ENCODE measurements at places on chromosomes 6 and 20.

- DNase-seq, result no peak
Observed at GRCh38 chr6:2047855-2048254, 197.6 kb downstream of the GMDS start.

DNA sequence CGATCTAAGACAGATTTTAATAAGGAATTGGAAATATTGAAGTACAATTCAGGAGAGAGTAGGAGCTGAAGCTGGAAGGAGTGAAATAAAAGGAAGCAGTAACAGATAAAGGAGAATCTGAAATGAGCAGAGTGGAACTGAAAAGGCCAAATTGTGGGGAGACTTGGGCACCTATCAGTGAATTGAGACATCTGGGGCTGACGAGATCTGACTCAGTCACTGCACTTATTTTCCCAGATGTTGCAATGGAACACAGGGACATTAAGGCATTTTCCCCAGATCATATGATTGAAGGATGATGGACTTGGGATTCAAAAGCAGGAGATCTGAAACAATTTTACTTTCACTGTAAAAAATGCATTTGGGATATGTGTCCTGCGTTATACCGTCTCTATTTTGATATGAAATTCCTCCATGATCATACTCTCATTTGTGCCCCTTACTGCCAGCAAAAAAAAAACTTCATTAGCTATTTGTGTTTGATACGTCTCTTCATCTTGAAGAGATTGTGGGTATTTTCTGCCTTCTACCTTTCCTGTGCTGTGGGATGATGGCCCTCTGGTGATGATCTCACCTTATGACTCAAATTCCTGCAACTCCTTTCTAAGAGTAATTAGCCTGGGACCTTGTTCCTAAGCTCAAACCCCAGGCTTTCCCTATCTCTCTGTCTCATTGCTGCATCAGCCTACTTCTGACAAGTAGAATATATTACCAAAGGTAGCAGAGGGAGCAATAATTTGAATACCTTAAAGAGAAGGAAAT is 278.5 kb upstream of the MAN1A1 start:
- DNase-seq, result no peak

DNA sequence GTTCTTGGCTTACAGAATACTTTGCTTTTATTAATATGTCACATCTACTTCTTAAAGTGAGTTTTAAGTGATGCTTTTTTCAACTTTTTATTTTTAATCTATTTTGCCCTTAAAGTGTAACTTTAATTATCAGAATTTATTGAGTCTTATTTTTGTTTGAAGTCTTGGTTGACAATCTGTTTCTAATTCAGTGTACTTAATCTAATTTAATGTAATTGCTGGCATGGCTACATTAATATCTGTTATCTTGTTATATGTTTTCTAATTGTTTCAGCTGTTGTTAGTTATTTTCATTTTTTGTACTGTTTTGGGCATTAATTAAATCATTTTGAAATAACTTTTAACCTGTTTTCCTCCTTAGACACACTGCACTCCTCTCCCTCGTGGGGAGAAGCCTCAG is 558.7 kb upstream of the EYS start:
- DNase-seq, result no peak

DNA sequence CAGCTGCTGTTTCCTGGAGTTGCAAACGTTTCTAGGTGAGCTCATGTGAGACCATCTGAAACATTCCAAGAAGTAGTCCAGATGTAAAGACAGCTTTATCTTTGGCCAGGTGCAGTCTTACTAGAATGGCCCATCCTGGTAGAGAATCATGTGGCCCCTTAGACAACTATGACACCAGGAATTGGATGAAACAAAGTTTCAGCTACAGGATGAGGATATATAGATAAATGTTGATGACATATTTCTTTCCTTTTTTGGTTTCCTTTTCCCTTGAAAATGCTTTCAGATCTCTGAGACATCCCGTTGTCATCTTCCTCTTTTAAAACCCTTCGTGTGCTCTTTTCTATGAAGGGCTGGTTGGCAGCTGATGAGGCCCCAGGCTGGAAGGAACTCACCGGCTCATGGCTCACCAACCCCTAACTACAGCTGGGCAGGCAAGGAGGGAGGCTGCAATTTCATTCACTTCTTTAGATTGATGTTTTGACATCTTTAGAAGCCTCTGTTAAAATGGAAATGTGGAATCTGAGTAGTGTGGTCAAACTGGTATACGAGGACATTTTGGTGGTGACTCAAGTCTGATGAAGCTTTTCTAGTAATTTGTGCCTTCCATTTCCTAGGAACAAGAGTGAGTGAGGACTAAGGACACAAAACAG is 167.9 kb upstream of the TNFAIP3 start:
- no peak for DNase-seq

DNA sequence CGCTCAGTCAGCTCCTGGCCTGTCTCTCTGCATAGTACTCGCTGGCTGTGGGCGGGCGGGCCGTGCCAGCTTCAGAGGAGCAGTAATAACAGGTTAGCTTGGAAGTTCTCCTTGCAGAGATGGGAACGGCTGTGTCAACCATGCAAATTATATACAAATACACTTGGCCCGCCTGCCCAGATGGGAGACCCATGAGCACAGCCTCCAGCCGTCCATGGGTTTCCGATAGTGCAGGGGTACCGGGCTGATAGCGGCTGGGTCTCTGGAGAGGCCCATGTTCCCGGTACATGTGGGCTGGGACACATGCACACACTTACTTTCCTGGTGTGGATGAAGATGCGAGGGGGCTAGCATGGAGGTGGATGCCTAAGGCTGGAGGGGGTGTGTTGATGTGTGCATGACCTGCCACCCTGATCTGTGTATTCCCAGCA is 12.8 kb upstream of the ZNF831 start:
- no peak for DNase-seq

DNA sequence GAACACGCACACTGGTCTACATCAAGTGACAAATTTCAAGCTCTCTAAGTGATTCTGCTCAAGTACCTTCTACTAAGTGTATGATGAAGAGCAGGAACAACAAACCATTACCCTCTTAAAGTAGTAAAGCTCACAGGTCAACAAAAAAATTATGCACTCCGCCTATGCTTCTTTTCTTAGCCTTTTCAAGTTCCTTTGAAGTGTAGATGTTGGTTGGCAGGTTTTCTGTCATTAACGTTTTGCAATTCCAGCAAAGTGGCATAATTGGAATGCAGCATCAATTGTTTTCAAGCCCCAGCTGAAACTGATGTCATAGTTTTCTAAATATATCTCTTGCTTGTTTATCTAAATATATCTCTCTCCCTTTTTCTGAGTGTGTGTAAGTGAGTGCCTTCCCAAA is 396.9 kb upstream of the EYS start:
- no peak for DNase-seq

GRCh38 chr6:50030777-50031562 is 9.2 kb upstream of the DEFB110 start:
- no peak for DNase-seq

DNA sequence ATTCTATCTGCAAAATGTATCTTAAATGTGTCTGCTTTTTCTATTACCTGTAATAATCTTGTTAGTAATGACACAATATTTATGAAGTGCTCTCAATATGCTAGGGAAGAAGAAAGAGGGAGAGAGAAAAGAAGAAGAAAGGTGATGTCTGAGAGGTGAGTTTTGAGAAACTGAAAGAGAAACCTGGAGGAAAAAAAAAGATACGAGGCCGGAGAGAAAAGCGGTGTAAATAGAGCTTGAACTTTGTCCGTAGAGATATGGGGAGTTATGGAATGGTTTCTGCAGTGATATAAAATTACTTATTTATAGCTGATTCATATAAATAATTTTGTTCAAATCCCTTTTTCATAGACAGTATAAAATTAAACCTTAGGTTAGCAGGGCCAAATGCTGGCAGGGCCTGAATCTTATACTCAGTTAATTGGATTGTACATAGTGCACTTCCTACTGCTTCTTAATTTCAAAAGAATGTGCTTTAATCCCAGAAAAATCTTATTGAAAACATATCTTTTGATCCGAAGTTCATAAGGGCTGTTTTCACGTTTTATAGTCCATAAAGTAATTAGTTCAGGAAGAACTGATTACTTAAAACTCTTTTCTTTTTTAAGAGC is 43.0 kb downstream of the MYB start:
- no peak for DNase-seq

DNA sequence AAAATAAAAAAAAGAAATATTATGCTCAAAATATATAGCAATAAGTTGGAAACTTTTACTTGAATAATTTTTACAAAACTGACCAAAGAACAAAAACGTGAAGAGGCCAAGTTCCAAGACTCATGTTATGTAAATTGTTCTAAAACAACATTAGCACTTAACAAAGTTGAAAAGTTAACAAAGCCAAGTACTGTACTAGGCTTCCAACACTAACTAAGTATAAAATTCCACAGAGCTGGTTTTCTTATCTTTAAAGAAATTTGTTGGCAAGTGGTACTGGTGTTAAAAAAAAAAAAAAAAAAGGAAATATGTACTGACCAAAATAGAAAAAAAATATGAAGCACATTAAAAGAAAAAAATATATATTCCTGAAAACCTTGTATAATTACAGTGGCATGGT is 127.8 kb downstream of the SLC16A10 start:
- no peak for DNase-seq

GRCh38 chr6:71531841-71532240 is 243.2 kb downstream of the OGFRL1 start:
- no peak for DNase-seq

GRCh38 chr6:98384334-98384733 is 450.0 kb upstream of the POU3F2 start:
- DNase-seq, result no peak

GRCh38 chr6:30556906-30557682 is at the start of gene PRR3:
PRR3 (plus strand) TSS chr6:30557295; CDS start chr6:30557345, 50 bp downstream.
- DNase-seq, result peak; percentile 71

GRCh38 chr20:53723621-53724020 is 130.0 kb upstream of the ZNF217 start:
- no peak for DNase-seq

GRCh38 chr6:153588330-153588729 is 450.7 kb upstream of the OPRM1 start:
- no peak for DNase-seq

DNA sequence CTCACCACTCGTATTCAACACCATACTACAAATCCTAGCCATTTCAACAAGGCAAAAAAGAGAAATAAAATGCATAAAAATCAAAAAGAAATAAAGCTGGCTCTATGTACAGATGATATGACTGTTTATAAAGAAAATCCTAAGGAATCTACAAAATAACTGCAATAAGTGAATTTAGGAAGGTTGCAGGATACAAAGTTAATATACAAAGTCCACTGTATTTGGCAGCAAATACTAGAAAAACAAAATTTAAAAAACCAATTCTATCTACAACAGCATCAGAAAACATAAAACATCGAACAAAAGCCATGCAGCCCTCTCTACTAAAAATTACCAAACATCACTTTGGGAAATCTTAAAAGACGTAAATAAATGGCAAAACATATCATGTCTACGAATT is 47.6 kb downstream of the RANBP9 start:
- DNase-seq, result no peak

DNA sequence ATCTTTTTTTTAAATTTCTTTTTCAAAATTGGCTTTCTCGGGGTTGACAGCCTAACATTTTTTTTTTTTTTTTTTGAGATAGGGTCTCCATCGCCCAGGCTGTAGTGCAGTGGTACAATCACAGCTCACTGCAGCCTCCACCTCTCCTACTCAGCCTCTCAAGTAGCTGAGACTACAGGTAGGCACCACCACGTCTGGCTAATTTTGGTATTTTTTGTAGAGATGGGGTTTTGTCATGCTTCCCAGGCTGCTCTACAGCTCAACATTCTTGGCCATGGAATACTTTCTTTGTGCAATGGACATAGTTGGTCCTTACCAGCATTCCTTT is 6.4 kb upstream of the CTNNBL1 start:
- no peak for DNase-seq

- no peak for DNase-seq
Observed at GRCh38 chr6:167795321-167795811, 31.3 kb upstream of the AFDN start.

GRCh38 chr20:50418890-50419642 is 91.1 kb upstream of the PTPN1 start:
- DNase-seq, result no peak

- DNase-seq, result no peak
Observed at GRCh38 chr6:64516393-64516792, 880.8 kb downstream of the PHF3 start.

GRCh38 chr20:8078528-8078914 is 53.5 kb upstream of the PLCB1 start:
- no peak for DNase-seq

DNA sequence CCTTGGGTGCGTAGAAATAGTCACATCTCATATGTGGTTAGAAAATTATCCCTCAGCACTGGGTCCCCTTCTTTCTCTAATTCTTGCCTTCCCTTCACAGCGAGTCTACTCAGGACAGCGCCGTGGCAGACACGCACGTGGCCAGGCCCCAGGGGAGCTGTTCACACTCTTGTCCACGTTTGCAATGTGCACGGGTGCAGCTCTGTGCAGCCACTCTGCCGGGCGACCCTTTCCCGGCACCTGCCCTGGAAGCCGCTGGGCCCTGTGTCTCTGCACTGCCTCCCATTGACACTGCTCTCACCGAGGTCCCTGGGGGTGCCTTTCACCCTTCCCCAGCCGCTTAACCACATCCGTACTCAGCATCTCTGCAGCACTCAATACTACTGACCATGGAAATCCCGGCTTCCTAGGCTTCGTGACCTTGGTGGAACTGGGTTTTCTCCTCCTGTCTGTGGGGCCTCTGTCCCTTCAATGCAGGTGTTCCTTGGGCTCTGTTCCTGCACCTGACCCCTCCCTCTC is 104.9 kb downstream of the DACT2 start:
- DNase-seq, result no peak

DNA sequence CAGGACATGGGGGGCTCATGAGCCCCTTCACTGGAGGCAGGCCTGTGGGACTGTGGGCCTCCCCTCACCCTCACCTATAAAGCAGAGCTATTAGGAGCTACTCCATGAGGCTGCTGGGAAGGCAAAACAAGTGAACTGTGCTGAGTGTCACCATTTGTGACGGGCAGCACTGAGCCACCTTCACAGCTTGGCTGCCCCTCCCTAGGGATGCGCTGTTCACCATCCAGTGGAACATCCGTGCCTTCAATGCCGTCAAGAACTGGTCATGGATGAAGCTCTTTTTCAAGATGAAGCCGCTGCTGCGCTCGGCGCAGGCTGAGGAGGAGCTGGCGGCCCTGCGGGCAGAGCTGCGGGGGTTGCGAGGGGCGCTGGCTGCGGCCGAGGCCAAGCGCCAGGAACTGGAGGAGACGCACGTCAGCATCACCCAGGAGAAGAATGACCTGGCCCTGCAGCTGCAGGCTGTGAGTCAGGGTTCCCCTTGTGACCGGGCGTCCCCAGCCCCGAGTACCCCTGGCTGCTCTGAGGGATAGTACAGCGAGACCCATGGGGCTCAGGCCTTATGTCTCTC is 38.4 kb downstream of the MYH7B start:
- DNase-seq, result no peak

DNA sequence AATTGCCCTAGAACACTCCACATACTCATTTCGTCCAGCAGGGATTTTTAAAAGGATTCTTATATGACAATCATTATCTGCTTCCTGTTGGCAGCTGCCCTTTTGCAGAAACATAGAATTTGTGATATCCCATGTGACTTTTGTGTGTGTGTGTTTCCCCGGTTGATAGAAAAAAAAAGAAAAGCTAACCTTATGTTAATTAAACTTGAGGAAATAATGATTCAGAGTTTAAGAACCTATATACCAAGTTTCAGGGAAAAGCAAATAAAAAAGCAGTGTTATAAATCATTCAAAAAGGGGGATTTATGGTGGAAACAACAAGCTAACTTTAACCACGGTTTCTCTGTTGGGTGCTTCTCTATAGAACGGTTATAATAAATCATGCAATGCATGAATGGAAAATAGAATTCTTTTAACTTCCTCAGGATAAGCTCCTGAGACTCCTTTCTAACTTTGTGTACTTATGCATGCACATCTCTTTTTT is 826.9 kb upstream of the EYS start:
- no peak for DNase-seq
